Esophagus muscularis mucosa (tissue), 4 donors: ENCODE measurements at places on chromosomes 2 and 18. TPM values are rescaled to one million over a fixed set of nuclear protein-coding genes. Genes with fewer than 3 reads are reported as not detected.
A peak's percentile ranks its signal among the peaks of the same experiment; 100 is the strongest.

GRCh38 chr2:191329841-191330240 lies 84.6 kb downstream of the MYO1B start:
- DNase-seq, result no peak

DNA sequence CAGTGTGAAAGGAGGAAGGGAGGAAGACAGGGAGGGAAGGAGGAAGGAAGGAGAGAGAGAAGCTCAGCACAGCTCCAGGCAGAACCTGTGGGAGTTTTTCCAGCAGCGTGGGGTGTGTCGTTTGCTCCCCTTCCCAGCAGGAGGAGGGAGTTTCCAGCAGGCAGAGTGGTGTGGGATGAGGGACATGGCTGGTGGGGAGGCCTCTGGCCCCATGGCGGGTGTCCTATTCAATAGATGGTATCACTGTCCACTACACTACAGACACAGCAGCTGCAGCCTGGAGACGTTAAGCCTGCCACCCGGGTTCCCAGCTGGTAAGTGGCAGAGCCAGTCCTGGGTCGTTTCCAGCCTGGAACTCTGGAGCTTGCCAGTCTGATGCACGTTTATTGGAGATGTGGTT lies 44.7 kb downstream of the GLI2 start:
- no peak for DNase-seq

Gene FNDC4
- total RNA-seq, result 12.6 TPM

DNA sequence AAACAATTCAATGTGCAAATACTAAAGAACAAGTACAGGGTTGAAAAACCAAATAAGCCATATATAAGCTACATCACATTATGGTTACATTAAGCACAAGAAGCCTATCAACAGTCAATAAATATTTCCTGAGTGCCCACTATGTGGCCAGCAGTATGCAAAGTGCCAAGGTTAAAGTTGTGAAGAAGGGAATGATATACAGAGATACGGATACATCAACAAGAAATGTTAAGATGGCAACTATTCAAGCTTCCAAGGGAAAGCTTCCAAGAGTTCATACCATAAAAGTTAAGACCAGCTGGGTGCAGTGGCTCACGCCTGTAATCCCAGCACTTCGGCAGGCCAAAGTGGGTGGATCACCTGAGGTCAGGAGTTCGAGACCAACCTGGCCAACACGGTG lies 14.0 kb downstream of the DYM start:
- no peak for DNase-seq

GRCh38 chr18:23864624-23865023 lies 149.9 kb upstream of the TTC39C start:
- no peak for DNase-seq

Gene RHOB
- total RNA-seq, result 1,077 TPM

Gene EIF2AK3
- total RNA-seq, result 7.9 TPM

Gene SERPINB2
- total RNA-seq, result not detected

- peak; percentile 79 for DNase-seq
These were observed 73.6 kb downstream of the SPRED2 start for GRCh38 chr2:65358678-65359400.

GRCh38 chr2:152430876-152431275 lies 95.9 kb downstream of the FMNL2 start:
- no peak for DNase-seq

- DNase-seq, result no peak
These were observed 1.1 kb upstream of the DUSP2 start for GRCh38 chr2:96146153-96146880.

Gene NEURL3
- total RNA-seq, result not detected

Gene ALK
- 1.3 TPM for total RNA-seq

GRCh38 chr2:97267411-97268074 lies 154.6 kb downstream of the ANKRD36 start:
- peak; percentile 91 for DNase-seq

Gene SEMA4F
- 5.2 TPM for total RNA-seq

Gene KIF5C
- 3.3 TPM for total RNA-seq

Gene LGALSL
- 20.2 TPM for total RNA-seq

Gene ANO7
- 0.32 TPM for total RNA-seq

DNA sequence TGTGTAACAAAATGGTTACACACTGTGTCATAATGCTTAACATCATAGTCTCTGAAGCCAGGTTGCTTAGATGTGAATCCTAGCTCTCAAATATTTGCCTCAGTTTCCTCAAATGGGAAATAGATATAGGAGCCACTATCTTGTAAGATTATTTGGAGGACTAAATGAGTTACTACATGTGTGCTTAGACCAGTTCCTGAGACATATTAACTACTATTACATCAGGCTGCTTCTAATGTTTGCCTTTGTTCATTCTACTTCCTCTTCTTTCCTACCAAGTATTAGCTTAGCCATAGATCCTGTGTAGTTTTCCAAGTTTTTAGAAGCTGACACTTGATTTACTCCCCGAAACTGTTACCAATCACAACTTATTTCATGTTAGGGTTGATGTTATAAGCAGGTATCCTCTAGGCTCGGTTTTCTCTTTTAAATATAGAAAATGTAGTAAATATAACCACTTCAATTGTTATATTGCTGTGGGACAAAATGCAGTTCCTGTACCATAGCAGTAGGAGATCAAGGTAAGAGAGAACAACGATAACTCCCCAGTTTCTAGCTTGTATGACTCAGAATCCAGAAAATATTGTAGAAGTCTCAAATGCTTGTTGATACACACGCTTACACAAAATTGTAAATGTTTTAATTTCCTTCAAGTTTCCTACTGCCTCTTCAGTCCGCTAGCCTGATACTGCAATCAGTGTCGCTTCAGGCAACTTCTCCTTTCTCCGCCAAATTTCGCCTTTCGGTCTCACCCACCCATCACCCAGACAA lies 751 bp upstream of the DNAJC10 start:
- no peak for DNase-seq

DNA sequence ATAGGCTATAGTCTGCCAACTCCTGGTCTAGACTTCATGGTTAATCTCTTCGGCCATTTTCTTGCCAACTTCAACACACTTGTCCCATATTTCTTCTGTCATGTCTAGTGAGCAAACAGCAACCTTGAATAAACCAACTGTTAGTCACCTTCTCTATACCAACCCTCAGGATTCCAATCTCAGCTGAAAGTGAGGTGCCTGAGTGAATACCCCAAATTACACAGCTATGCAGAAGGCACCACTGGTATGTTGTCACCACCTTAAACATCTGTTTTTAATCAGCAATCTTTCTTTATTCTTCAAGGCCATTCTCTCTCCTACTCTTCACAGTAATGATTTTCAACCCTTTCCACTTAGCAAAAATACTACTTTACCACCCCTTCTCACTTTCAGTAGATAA lies 39.3 kb downstream of the THOC1 start:
- DNase-seq, result no peak

Gene NOSTRIN
- 21.5 TPM for total RNA-seq

- DNase-seq, result no peak
These were observed 97.3 kb downstream of the MMADHC start for GRCh38 chr2:149490296-149490695.

Gene ANKRD30BL
- total RNA-seq, result not detected

GRCh38 chr18:46160050-46160798 lies 56.0 kb downstream of the HAUS1 start:
- no peak for DNase-seq

- DNase-seq, result no peak
These were observed 154.9 kb downstream of the PRPF40A start for GRCh38 chr2:152562198-152562884.

- DNase-seq, result no peak
These were observed 440.2 kb upstream of the ST6GAL2 start for GRCh38 chr2:107325981-107326786.

DNA sequence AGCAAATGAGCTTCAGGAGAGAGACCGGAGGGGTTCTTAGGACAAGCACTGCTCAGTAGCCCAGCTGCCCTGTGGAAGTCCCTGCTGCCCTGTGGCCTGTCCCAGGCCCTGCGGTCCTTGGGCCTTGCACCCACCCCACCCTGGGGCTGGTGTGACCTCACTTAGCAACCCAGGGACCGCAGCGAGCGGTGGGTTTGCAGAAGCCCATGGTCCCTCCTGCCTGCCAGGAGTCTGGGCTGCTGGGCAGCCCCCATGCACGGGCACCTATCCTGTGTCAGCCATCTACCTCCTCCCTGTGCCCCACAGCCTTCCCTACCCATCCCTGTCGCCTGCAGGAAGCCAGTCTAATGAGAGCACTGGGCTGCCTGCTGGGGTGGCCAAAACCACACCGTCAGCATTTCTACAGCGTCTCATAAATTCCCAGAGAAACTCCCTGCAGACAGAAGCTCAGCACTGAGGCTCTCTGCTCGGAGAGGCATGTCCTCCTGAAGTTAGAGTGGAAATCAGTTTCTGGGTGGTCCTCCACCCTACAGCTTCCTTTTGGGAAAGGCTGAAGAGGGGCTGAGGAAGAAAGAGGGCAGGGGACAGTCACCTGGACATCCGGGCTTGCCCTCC lies 231.1 kb upstream of the HS6ST1 start:
- no peak for DNase-seq

GRCh38 chr2:191026377-191026776 lies 12.4 kb upstream of the STAT1 start:
- no peak for DNase-seq

DNA sequence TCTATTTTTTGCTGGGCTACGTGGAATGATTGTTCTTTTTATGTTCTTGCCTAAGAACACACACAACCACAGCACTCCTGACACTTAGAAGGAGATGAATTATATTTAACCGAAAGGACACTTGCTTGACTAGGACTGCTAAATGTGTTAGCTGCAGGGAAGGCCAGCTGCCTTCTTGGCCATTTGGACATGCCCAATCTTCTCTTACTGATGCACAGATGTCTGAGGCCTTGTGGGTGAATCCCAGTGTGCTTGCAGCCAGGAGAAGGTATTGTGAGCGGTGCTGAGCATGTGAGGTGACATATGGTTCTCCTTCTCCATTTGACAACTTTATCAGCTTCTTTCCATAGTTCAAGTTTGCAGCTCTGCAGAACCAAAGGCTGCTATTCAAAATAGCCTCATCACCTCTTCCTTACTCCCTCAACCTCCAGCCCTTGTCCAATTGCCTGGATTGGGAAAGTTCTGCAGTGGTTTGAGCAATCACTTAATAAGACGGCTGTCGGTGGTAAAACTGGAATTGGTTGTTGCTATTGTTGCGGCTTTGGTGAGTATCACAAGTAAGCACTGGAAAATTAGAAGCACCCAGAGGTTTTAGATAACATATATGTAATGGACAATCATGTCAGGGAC lies 1113.3 kb downstream of the TSN start:
- DNase-seq, result no peak

DNA sequence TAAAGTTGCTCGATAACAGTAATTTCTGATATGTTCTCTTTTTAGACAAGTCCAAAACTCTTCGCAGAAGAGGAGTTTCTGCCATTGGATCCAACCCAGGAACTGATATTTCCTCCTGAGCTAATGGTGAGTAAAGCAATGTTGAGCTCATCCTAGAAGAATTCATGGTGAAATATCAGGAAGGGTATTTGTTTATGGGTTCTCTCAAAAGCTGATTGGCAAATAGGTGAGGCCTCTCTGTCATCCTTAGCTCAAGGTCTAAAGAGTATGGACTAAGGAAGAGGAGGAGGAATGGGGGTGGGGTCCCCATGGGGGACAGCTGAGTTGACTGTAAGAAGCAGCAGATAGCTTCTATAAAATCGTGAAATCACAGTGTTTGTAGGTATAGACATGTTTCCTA lies 18.2 kb downstream of the AOX1 start:
- peak; percentile 86 for DNase-seq

- DNase-seq, result no peak
These were observed 42.2 kb upstream of the CD28 start for GRCh38 chr2:203664029-203664755.

DNA sequence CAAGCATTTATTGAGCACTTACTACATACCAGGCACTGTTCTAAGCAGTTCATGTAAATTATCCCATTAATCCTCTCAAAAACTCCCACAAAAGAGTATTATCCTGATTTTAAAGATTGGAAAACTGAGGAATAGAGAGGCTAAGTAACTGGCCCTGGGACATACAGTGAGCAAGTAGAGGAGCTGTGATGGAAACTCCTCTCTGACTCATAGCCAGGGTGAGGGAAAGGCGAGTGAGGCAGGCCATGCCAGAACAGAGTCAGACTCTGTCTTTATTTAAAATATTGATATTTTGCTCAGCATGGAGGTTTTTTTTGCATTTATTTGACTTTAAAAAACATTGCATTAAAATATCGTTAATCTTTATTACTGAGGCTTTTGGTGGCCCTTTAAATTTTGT lies 208.0 kb downstream of the LOXHD1 start:
- DNase-seq, result no peak

- no peak for DNase-seq
These were observed 11.3 kb upstream of the CHRNA1 start for GRCh38 chr2:174775571-174775980.

Gene GALNT13
- 0.34 TPM for total RNA-seq

GRCh38 chr2:38505779-38506178 lies 96.9 kb downstream of the HNRNPLL start:
- DNase-seq, result no peak

GRCh38 chr18:832085-832681 lies 20.1 kb upstream of the YES1 start:
- DNase-seq, result no peak

Gene XDH
- total RNA-seq, result not detected

Gene GNAL
- 22.0 TPM for total RNA-seq

Gene USP37
- 15.0 TPM for total RNA-seq

Gene COLEC11
- total RNA-seq, result 5.9 TPM

DNA sequence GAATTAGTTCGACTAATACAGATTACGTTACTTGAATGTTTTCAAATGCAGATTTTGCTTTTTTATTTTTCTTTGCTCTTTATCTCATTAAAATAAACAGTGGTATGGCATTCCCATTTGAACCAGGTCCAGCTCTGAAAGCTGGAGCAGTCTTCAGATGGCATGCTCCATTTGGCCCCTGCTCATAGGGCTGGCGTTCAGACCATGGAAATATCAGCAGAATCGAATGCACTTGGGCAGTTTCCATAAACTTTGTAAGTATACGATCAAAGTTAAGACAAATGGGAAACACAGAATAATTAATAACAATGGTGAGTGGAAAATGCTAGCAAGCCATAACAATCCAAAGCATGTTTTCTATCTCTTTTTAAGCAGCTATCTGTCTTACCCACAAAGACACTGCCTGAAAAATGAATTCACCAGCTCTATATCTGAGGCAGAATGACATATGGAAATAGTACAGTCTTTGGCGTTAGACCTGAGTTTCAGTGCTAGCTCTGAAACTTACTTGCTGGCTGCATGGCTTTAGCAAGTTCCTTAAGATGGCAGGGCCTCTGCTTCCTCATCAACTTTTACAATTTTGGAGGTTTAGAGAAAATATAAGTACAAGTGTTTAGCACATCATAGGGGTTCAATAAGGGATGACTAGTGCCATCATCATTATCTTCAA lies 131.6 kb downstream of the BCL2 start:
- no peak for DNase-seq

GRCh38 chr2:16296038-16296290 lies 355.6 kb downstream of the MYCN start:
- peak; percentile 42 for DNase-seq

Gene DSG4
- total RNA-seq, result not detected

GRCh38 chr2:19653509-19653908 lies 248.3 kb downstream of the TTC32 start:
- no peak for DNase-seq
